ENCODE measurements at places on chromosomes 4 and X.

DNA sequence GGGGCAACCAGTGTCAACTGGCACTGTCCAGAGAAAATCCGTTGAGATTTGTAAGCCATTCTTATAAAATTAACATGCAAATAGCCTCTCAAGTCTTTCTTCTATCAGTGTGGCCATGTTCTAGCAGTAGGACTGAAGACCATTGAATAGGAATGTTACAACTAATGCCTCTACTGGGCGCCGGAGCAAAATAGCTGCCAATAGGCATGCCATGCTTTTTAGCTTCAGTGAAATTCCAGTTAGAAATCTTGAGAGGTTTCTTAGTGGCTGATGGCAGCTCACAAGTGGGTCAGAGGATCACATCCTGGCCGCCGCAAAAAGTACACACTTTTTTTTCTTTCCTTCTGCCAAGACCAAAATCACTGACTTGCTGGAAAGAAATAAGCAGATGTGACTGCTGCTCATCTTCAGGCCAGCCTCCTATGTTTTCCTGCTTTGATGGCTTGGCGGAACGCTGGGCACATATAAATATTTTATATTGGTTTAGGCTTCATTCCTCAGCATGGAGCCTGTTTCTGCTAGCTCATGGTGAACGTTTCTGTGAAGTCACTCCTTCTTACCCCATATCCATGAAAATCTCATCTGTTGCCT is 293.1 kb downstream of the TENM3 start:
- DNase-seq: no peak

DNA sequence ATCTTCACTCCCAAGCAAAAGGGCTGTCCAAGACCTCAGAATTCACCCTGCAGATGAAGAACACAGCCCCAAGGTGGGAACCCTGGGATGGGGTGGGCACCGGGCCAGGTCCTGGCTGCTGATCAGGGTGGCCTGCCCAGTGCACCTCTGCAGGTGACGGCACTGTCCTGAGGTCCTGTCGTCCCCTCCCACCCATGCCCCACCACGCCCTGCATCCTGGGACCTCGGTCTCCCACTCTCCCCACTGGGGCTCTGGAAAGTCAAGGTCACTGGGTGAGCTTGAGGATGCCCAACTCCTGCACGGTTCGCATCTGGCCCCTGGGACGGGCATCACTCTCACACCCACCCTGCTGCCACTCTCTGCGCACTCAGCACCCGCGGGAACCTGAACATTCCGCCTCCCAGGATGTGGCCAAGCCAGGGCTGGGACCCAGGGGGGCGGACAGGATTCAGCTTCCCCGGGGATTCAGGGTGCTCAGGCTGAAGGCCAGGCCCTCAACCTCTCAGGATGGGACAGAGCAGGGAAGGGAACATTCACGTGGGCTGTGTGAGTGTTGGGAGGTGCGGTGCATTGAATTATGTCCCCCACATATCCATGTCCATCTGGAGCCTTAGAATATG is 115.9 kb downstream of the CPZ start:
- DNase-seq: no peak

GRCh38 chrX:70508296-70508911 is 63.8 kb downstream of the DLG3 start:
- no peak for DNase-seq

DNA sequence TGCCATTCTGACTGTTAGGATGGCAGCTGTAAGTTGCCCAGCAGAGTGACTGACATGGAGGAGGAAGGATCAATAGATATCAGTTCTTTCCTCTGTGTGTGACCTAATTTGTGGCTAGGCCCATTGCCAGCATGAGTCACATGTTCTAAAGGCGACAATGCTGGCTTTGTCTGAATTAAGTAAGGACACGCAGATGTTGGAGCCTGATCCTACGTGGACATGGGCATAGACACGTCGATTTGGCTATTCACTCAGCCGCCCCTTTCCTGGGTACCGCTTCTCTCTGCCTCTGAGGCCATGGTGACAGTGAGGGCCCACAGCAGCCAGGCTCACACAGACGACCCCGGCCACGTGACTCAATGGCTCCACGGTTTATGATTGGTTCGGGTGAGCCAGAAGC is 16.3 kb downstream of the PROM1 start:
- peak; percentile 57 for DNase-seq

- no peak for DNase-seq
Measured at GRCh38 chr4:102543030-102543928, 42.1 kb downstream of the NFKB1 start.

DNA sequence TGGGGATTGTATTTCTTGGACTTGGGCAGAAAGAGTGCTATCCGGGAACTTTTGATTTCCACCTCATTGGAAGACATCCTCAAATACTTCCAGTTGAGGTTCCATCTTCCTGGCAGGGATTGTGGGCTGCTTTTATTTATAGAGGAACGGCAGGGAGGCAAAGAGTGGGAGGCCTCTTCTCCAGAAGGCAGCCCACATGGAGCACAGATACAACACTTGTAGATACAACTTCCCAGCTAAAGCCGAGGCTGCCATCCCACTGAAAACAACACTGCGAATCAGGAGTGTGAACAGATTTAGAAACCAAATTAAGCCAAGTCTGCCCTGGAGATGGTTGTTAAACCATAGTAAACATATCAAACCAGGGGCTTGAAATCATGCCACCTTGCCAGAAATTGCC is 212.8 kb upstream of the PPARGC1A start:
- no peak for DNase-seq

GRCh38 chrX:118495958-118496762 is 545 bp downstream of the DOCK11 start:
- DNase-seq: peak; percentile 3

All from head of caudate nucleus (tissue), 42 donors.